ENCODE measurements at places on chromosomes 11 and 22.

DNA sequence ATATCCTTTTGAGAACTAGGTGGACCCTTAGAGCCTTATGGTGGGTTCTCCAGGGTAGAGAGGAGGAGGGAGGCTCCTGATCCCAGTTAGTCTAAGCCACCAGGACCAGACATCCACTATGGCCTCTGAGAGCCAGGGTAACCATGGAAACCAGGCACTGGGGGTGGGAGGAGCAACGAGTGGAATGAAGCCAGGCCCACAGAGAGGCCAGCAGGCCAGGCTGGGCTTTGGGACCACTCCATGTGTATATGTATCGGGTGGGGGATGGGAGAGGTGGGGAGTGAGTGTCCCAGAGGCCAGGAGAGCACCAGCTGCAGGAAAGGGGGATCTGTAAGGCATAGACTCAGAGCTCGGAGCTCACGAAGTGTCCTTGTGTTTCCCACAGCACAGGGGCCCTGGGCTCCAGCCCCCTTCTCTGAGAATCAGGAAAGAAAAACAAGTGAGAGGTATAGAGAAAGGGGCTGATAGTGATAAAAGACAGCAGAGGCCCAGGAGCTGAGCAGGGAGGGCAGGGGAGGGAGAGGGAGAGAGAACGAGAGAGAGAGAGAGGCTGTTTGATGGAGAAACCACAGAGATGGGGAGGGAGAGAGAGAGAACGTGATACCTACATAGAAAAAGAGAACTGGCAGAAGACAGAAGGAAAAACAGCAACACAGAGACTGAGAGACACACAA, 15.5 kb upstream of the TSPAN18 start:
- DNase-seq = no peak

DNA sequence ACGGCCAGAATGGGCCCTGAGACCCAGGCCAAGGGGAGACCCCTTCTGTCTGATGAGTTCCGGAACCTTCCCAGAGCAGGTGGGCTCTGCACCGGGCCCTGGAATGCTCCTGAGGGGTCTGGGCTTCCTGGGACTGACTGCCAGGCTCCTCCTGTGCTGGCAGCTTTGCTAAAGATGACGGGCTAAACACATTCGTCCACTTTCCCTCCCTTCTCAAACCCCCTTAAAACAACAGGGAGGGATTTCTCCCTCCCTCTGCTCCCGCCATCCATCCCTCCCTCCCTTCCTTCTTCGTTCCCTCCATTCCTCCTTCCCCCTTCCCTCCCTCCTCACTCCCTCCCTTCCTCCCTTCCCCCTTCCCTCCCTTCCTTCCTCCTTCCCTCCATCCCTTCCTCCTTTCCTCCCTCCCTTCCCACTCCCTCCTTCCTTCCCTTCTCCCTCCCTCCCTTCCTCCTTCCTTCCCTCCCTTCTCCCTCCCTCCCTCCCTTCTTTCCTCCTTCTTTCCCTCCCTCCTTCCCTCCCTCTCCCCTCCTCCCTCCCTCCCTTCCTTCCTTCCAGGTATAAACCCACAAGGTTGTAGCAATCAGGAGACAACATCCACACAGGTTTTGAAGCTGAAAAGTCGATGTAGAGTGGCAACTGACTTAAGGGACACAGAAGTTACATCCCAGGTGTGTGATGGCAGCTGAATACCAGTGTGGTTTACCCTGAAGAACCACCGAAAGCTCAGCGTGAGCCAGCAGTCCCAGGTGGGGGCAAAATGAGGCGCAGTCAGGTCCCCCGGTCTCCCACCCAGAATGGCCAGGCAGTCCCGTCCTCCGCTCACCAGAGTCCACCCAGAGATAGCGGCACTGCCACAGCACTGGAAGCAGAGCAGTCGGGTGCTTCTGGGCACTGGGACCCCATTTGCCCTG, 18.8 kb upstream of the MGAT3 start:
- no peak for DNase-seq

DNA sequence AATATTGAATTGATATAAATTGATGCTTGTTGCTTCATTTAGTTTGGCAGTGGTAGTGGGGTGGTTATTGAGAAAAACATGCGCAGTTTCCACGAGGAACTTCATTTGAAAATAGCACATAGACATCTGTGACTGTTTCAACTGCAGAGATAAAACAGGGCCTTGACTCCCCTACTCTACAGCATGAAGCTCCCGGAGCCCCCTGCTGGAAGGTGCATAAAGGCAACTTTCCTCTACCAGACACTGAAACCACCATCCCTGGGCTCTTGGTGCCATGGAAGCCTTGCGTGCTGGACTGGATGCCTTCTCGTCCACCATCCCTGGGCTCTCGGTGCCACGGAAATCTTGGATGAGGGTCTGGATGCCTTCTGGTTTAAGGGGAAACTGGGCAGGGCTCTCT, 195.9 kb downstream of the CSNK2A3 start:
- no peak for DNase-seq

DNA sequence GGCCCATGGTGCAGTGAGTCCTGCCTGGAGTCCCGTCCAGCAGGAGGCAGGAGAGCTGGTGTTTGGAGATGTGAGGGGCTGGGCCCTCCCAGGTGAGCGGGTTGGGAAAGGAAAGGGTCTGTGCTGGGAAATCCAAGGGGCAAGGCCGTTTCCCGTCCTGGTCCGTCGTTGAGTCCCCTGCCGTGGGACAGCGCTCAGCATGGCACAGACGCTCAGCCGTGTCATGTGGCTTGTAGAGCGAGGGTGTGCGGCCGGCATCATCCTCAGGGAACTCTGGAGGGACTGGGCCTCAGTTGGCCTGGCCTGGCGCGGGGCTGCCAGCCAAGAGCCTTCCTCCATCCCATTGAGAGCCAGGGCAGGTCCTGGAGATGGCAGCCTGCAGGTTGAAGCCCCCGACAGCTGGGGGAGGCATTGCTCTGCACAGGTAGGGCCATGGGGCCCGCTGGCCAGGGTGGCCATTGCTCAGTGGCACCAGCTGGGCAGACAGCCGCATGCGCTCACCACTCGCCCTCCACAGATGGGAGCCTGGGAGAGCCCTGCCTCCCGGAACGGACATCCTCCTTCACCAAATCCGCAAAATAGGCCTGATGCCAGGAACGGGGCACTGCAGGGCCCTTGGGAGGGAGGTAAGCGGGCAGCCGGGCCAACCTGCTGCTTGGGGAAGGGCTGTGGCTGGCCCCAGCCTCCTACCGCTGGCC, 28.7 kb downstream of the KCNQ1 start:
- no peak for DNase-seq

GRCh38 chr11:61571337-61571736, 9.5 kb downstream of the SYT7 start:
- DNase-seq = no peak

GRCh38 chr22:25170426-25170980, 29.2 kb upstream of the CRYBB3 start:
- DNase-seq = no peak

DNA sequence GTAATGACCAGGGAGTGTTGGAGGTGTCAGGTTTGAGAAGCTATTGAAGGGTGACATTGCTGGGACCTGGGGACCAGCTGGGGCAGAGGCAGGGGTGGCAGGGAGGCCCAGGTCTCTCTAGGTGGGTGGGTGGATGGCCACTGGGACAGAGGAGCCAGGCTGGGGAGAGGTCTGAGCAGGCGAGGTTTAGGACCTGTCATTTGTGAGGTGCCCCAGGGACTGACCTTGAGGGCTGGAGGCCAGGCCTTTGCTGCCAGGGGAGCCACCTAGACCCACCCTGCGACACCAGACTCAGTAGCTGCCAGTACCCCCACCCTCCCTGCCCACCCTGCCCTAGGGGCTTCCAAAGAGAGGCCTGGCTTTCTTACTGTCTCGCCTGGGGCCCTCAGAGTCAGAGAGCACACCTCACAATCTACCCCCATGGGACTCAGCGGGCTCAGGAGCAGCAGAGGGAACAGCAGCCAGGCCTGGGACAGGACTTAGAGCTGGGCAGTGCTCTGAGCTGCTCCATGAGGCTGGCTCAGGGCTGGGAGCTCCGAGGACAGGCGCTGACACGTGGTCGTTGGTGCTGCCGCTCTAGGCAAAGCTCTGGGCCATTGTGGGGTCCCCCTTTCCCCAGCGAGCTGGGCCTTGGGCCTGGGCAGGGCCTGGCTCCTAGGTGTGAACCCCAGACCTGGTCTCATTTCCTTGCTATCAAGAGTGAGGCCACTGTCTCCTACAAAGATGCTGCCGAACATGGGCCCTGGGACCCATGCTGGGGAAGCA, 28.6 kb upstream of the PPARA start:
- no peak for DNase-seq

DNA sequence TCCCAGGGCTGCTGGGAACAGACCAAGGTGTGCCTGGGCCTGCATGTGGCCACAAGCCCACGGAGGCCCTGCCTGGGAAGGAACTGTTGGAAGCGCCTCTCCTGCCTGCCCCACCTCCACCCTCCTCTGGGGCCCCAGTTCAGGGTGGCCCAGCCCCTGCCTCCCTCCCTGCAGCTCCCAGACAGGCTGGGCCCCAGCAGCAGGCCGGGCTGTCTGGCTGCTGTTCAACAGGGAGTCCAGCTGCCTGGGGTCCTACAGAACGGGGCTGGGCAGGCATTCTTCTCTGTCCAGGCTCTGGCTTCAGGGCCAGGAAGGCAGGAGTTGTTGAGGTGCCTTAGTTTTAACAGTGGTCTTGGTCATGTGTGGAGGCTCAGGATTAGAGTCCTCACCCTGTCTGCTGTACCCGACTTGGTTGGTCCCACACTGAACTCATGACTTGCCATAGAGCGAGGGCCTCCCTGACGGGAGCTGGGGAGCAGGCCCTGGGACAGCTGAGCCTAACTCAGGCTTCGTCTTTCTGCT, 11.8 kb downstream of the PRDM11 start:
- DNase-seq = no peak

DNA sequence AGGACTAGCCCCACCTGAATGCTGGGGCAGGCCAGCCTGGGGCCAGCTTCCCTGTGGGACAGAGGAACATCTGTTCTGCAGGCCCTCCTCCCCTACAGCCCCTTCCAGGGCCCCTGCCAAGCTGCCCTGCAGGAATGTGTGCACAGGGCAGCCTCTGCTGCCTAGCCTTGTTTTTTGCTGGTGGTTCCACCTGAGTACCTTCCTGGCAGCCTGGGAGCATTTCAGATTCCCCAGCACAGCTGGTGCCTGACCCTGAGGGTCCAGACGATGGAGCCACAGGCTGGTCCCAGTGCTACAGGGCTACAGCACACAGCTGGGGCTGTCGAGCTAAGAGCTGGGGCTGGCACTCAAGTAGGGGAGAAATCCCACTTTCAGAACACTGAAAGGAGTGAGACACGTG, 22.3 kb upstream of the GPR83 start:
- DNase-seq = no peak

DNA sequence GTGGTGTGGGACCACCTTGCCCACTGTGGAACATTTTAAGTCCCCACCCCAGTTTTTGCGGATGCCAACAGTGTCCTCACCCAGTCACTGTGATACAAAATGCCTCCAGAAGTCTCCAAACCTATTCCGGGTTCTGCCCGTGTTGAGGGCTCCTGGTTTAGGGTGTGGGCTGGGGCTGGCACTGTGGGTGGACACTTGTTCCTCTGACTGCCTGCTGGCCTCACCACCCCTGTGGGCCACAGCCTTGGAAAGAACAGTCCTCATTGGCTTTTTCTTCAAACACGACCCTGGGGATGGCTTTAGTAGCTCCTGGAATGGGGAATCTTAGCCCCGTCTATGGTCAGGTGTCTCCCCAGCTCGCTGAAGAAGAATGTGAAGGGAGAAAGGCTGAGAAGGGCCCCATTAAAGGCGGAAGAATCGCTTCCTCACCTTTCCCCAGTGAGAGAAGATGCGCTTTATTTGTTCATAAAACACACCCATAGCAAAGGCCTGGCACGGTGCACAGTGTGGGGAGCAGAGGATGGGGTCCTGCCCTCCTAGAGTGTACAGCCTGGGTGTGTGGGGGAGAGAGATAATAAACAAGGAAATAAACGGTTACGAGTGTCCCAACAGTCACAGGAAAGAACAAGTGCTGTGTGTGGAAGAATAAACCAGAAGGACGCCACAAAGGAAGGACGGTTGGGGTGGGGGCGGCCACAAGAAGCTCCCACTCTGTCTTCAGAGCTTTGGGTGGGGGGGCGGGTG, 91.6 kb upstream of the SLC22A12 start:
- no peak for DNase-seq

GRCh38 chr11:84720706-84721402, 906.3 kb downstream of the DLG2 start:
- DNase-seq = no peak

GRCh38 chr22:42365111-42365865, 66.9 kb downstream of the NFAM1 start:
- DNase-seq = no peak

DNA sequence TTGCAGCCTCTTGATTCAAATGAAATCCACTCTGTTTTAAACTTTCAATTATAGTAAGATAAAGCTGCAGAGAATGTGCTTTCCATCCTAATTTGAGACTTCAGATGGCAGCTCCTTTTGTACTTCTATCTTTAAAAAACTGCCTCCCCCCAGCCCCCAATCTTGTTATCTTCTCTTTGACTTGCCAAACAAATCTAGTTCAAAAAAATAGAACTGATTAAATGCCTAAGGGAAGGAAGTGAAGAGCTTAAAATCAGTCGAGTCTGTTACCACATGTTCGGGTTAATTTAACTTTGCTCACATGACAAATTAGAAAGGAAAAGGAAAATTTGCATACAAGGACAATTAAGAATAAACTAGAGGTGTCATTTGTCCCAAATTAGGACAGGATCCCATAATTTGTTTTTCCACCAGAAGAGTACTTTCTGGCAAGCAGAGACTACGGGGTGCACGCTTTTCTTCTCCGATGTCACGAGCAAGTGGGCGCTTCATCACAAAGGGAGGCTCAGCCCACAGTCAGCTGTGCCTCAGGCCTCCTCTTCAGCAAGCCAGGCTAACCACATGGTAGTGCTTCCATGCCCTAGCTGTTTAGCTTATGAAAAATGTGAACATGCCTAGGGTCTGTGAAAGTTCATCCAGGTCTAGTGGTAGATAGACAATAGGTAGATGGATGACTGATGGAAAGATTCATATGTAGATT, 69.0 kb upstream of the LDLRAD3 start:
- no peak for DNase-seq

Data from esophagus squamous epithelium (tissue), 5 donors.